CD4-positive, alpha-beta T cell treated with Interleukin-17A for 4 hours (primary cell): ENCODE measurements at places on chromosomes 6 and 20.

GRCh38 chr6:33863723-33864440 lies 60.1 kb upstream of the MLN start:
- no peak for DNase-seq

GRCh38 chr6:16837217-16837972 lies 76.1 kb upstream of the ATXN1 start:
- DNase-seq, result no peak

DNA sequence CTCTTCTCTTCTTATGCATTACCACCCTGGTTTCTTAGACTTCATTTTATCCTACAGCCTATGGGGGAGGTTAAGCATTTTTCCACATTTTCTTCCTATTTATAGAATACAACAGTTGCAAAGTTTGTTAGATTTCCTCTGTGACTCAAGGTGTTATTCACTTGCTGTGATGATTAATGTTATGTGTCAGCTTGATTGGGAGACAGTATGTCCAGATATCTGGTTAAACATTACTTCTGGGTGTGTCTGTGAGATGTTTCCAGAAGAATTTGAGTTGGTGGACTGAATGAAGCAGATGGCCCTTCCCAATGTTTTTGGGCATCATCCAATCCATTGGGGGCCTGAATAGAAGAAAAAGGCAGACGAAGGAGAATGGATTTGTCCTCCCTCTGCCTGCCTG lies 131.3 kb downstream of the C6orf118 start:
- no peak for DNase-seq

GRCh38 chr6:153208706-153209105 lies 77.6 kb upstream of the RGS17 start:
- DNase-seq, result no peak

DNA sequence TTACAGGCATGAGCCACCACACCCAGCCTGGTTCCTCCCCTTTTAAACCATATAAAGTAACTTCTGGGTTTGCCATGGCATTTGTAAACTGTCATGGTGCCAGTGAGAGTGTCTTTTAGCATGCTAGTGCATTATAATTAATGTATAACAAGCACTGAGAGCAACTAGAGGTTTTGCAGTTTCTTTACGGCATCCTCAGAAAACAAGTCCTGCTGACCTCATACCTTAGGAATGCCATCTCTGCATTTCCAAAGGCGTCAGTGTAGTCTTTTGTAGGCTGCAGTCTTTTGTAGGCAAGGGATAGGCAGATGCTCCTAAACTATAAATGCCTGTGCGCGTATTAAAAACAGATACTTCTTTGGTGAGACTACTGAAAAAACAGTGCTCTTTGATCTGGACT lies 75.0 kb upstream of the EZR start:
- no peak for DNase-seq

- peak; percentile 61 for DNase-seq
These were observed 6.8 kb downstream of the MKKS start for GRCh38 chr20:10427060-10427692.

DNA sequence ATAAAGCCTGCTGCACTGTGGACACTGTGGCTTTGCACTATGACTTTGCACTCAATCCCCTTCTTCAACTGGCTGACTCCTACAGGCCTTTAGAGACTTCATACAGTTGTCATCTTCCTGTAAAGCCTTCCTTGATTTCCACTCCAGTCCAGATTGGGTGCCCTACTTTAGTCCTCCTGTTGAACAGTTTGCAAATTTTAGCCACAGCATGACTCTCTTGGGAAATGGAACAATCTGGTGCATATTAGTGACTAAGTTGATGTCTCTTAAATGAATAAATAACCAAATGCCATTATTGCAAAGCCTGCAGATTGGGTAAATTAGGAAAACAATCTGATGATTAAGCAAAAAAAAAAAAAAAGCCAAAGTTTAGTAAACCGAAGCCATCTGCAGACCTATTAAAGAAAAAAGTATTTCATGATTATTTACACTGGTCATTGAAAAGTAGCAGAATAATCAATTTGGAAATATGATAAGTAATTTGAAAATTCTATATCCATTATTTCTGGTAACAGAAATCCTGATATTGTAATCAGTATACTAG lies 12.6 kb downstream of the PLCB4 start:
- no peak for DNase-seq

GRCh38 chr6:34958734-34959133 lies 69.7 kb downstream of the ANKS1A start:
- no peak for DNase-seq

DNA sequence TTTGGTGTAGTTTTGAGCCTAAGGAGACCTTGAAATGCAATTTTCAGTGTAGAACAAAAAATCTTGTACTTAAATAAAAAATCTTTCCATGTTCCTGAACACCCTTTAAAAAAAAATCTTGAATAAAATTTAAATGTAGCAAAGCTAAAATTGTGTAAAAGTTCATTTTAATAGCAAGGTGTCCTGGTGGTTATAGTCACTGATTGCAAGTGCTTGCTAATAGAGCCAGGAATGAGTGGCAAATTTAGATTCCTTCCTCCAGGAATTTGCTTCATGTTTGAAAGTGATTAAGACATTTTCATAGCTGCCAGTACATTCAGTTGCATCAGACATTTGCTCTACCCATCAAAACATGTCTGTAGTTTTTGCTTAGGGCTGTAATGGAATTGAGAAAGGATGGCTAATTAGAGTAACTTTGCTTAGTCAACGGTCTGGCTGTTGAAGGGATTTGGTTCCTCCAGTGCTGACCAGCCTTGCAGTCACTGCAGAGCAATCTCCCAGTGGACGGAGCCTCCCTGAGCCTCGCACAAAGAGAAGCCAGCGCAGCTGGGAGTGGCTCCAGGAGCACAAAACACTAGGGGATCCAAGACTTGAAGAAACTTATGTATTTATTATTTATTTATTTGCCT lies 36.5 kb downstream of the AKAP12 start:
- DNase-seq, result no peak

- DNase-seq, result no peak
These were observed 13.9 kb upstream of the VAPB start for GRCh38 chr20:58374906-58375758.

GRCh38 chr6:166935353-166935752 lies 21.0 kb downstream of the RNASET2 start:
- peak; percentile 73 for DNase-seq

- no peak for DNase-seq
These were observed 700.1 kb downstream of the RNF144B start for GRCh38 chr6:19087296-19087695.

- DNase-seq, result no peak
These were observed at the start of gene SIRPA for GRCh38 chr20:1894951-1895673. TSS of gene SIRPA (plus strand) at chr20:1895407. CDS start at chr20:1895448, 41 bp downstream.

DNA sequence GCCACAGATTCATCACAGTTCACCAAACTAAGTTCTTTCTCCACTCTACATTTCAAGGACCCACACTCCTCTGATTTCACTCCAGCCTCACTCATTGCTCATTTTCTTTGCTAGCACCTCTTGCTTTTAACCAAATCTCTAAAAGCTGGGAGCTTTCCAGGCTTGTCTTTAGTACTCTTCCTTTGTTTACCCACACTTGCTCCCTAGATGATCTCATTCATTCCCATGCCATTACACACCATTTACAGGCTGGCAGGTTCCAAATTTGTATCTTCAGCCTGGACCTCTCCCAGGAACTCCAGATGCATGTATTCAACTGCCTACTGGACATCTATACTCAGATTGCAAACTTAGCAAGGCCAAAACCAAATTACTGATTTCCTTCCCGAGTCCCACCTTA lies 5.3 kb upstream of the GUCA1B start:
- no peak for DNase-seq

- no peak for DNase-seq
These were observed 220.8 kb upstream of the FOXA2 start for GRCh38 chr20:22805219-22805618.

GRCh38 chr6:157323966-157324300 lies 614 bp upstream of the TMEM242 start:
- peak; percentile 43 for DNase-seq

DNA sequence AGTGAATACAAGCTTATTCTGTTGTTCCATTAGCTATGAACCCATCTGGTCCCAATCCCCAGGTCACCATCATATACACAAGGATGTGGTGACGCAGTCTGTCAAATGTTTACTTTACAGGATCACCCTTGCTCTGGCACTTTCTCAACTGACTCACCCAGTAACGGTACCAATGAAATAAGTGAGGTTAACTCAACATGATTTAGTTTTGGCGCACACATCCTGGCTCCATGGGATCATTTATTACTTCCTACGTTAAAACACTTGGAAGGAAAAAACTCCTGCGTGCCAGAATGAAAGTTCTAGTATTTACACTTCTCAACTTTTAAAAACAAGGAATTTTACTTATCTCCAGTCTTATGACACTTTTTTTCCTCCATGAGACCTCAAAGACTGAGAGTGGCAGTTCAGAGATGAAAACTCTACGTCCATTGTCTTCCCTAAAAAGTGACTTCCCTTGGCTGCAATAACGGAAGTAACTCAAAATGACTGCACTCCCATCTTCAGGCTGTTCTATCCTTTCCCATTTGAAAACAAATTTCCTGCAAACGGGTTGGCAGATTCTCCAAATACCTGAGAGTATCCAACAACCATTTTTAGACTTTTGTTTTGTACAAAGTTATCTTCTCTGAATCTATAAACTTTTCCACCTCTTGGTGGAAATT lies 15.9 kb downstream of the AGPAT4 start:
- DNase-seq, result no peak

- DNase-seq, result no peak
These were observed 11.6 kb downstream of the NRN1 start for GRCh38 chr6:5994999-5995657.

- no peak for DNase-seq
These were observed 33.8 kb downstream of the PLEKHG1 start for GRCh38 chr6:150633486-150633834.

- no peak for DNase-seq
These were observed 113.6 kb upstream of the ID4 start for GRCh38 chr6:19723545-19723944.

DNA sequence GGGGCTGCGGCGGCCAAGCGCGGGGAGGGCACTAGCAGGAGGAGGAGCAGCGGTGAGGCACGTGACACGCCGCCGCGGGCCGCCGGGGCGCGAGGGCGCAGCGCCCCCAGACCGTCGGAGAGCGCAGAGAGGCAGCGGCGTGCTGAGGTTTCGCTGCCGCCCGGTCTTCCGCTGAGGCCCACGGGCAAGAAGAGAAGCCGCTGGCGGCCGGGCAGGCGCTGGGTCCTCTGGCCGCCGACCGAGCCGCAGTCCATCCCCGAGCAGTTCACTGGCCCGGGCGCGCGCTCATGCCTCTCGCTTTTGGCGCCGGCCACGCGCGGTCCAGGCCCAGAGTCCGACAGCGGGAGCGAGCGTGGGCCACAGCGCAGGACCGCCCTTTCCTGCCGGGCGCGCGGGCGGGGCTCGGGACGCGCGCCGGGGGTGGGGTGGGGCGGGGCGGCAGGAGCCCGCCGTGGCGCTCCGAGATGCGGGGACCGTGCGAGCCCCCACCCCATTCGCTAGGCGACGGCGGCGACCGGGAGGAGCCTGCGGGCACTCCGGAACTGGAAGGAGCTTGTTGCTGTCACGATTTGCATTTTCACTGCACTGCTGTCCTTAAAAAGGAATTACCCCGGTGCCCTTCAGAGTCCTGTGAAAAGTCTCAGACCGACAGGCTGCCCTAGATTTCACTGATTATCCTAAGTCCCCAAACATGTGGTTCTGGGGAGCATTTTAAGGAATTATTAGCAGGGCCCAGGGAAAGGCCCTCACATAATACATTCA lies at the start of gene MCUR1:
TSS of gene MCUR1 (minus strand) at position 382 of the 762 bp plus-strand sequence. CDS start at position 254, 128 bp downstream.
- DNase-seq, result peak; percentile 88

DNA sequence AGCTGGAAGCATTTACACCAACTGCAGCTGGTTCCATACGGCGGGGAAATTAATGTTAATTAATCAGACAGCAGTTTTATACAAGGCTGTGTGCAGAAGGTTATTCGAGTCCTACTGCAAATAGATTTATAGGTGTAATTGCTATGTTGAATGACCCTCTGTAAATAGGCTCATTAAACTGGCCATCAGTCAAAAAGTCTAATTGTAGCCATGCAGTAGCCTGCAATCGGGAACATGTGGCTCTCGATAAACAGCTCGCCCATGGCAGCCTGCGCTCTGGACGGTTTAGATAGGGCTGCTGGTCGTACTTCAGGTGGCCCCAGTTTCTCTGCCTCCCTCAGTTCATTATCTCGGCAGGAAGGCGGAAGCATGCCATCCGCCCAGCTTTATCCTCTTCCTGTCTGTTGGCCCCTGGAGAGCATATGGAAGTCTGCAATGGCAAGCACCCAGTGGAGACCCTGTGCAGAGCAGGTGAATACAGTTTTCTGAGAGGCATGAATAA lies 143.2 kb downstream of the MBOAT1 start:
- DNase-seq, result no peak

GRCh38 chr6:156852147-156852857 lies 75.1 kb downstream of the ARID1B start:
- no peak for DNase-seq

GRCh38 chr6:4451081-4451480 lies 315.7 kb upstream of the ECI2 start:
- no peak for DNase-seq

GRCh38 chr6:99287523-99287922 lies 62.0 kb downstream of the FAXC start:
- no peak for DNase-seq

DNA sequence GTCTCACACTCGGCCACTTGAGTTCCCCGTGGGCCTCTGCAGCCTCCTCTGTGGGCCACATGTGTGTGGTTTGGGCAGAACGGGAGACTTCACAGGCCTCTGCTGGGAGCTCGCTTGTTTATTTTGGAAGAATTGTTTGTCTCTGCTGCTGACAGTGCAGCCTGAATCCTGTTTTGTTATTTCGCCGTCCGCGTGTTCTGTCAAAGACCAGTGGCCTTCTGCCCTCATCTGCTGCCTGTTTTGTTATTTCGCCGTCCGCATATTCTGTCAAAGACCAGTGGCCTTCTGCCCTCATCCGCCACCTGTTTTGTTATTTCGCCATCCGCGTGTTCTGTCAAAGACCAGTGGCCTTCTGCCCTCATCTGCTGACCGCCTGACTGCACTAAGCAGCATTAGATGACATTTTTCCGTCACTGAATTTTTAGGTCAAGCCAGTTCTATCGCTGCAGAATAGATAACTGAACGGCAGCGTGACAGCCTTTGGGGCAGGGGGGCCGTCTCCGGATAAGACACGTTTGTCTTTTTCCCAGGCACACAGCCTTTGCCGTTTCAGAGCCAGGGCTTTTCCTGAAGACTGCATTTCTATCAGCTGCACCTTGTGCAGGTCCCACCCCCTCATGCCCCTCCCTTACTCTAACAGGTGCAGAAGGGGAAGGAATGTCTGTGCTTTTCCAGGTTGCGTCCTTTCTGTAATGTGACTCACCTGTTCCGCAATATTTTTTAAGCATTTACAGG lies 158.5 kb upstream of the AFDN start:
- no peak for DNase-seq

DNA sequence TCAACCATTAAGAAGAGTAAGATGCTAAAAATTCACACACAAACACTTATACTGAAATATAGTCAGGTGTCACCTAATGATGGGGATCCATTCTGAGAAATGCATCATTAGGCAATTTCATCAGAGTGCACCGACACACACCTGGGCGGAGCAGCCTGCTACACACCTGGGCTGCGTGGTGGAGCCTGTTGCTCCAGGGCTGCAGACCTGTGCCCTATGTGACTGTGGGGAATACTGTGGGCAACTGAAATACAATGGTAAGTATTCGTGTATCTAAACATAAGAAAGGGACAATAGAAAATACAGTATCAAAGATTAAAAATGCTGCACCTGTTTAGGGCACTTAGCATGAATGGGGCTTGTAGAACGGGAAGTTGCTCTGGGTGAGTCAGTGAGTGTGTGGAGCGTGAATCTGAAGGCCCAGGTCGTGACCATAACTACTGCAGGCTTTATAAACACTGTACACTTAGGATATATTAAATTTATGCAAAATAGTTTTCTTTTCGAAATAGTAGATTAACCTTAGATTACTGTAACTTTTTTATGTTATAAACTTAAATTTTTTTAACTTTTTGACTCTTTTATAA lies 124.4 kb upstream of the AFDN start:
- DNase-seq, result no peak
